ENCODE measurements at places on chromosomes 7 and 10.

- DNase-seq: no peak
Measured at GRCh38 chr7:138837627-138838026, 39.6 kb upstream of the ATP6V0A4 start.

DNA sequence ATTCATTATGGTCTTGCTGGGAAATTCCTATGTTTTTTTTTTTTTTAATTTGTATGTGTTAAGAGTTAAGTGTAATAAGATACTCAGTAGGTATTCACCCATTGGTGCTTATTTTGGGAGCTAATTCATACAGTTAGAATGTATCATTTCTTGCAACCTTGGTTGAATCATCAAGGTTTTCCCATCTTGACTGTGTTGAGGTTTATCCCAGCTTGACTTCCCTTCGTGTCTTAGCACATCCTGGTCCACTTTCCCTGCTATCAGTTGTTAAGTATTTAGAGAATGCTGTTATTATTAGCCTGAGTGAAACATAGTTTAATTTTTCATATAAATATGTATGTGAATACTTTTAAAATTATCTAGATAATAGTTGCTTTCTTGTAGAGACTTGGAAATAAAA lies 20.8 kb downstream of the RALA start:
- DNase-seq: no peak

DNA sequence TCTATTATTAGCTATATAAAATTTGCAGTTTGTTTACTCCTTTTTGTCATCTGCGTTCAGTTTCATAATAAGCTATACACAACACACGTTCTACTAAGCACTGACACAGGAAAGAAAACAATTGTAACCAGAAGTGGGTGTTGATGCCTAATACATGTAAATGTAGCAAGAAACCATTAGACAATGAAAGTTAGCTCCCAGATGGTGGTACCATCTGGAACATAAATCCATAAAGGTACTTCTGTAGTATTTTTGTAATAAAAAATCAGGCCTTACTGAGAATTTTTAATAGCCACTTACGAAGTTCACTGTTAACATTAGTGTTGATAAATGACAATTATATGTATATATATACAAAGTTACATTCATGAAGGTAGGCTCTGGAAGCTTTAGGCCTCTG lies 194.7 kb downstream of the KCND2 start:
- no peak for DNase-seq

GRCh38 chr7:24729365-24730017 lies 27.8 kb downstream of the GSDME start:
- no peak for DNase-seq

- DNase-seq: no peak
Measured at GRCh38 chr10:71432956-71433767, 36.4 kb downstream of the CDH23 start.

- no peak for DNase-seq
Measured at GRCh38 chr7:154862153-154862791, 140.7 kb downstream of the PAXIP1 start.

DNA sequence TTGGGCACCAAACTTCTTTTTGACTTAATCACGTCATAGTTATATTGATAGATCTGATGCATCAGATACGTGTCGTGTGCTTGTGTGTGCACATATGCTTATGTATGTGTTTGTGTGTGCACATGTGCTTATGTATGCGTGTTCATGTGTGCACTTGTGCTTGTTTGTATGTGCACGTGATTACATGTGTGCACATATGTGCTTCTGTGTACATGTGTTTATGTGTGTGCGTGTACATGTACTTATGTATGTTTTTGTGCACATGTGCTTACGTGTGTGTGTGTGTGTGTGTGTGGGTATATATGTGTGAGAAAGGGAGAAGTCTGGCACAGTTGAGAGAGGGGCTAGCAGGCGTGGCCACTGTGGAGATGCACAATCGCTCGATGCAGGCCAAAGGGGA lies 173.4 kb downstream of the WDR37 start:
- no peak for DNase-seq

DNA sequence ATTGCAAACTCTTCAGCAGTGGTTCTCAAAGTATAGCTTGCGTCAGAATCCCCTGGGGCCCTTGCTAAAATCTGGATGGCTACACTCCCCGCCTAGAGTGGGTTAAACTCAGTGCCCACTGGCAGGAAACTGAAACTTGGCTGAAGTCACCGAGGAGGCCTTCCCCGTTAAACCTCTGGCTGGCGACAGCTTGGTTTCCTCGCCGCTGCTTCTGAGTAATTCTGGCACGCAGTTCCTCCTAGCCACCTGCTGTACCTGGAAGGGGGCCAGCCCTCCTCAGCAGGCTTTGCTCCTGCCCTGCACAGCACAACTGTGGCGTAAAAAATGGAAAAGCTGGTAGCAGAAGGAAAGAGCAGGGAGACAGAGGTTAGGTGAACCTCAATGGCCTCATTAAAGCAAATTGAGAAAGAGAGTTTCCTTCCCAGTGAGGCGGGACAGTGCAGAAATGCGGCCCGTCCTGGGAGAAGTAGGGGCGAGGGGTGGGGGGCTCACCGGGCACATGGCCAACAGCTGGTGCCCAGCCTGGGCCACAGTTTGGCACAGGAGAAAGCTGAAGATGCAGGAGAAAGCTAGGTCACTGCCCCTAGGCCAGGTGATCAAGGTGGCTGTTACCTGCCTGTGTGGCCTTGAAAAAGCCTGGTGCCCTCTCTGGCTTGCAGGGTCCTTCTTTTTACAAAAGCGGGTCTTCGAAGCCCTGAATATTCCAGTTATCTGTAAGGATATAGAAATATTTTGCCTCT lies 46.6 kb downstream of the ALOX5 start:
- DNase-seq: peak; percentile 84

- no peak for DNase-seq
Measured at GRCh38 chr7:157397036-157397720, 60.4 kb downstream of the DNAJB6 start.

GRCh38 chr7:23462846-23463245 lies 7.4 kb downstream of the IGF2BP3 start:
- DNase-seq: no peak

- DNase-seq: no peak
Measured at GRCh38 chr10:87519582-87519981, 14.9 kb downstream of the MINPP1 start.

GRCh38 chr10:103736044-103736443 lies 119.3 kb downstream of the SH3PXD2A start:
- DNase-seq: no peak

DNA sequence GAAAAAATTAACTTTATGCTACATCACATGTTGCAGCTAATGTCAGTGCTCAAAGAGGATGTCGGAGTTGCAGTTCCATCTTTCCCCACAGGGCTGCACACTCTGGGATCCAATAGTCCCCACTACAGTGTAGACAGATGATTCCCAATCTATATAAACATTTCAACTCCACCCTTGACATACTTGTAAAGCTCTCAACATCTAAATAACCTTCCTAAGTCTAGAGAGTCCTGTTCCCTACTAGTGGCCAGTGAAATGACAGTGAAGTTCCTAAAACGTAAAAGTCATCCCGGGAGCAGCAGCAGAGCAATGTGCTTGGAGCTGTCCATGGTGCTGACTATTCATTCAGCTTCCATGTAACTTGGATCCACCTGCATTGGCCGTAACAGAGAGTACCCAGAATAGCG lies 145.1 kb downstream of the GRM8 start:
- DNase-seq: no peak

- no peak for DNase-seq
Measured at GRCh38 chr7:101516851-101517250, 112.2 kb downstream of the MYL10 start.

- no peak for DNase-seq
Measured at GRCh38 chr7:141593134-141593533, 41.9 kb downstream of the AGK start.

DNA sequence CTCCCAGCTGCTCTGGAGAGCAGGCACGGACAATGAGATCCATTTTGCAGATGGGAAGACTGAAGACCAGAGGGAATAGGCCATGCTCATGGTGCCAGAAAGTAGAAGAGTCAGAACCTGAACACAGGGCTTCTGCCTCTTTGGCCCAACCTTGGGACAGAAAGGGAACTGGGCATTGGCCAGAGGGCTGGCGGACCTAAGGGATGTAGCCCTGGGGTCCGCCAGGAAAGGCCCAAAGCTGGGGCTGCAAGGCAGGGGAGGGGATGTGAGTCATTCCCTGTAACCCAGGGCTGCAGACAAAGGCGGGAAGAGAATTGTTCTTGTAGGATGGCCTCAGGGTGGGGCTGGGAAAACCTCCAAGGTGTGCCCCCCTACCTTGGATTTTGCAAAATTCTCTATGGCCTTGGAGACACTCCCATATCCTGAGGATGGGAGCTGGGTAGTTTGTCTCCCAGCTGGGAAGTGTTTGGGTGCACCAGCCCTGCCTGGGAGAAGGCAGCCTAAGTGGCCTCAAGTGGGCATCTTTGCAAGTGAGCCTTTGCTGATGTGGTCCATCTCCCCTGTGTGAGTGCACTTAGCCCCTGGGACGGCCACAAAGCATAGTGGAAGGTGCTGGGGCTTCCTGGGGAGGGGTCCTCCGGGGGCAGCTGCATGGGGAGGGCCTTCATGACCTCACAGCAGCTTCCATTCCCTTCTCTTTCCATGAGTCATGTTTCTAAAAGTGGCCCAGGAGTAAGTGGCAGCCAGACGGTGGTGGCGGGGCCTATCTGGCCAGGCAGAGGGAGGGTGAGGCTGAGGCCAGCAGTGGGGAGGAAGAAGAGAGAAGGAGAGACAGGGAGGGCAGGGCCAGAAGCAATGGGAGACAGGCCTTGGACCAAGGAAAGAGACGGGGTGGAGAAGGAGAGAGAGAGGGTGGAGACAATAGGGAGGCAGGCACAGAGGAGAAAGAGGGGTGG lies 9.2 kb downstream of the AQP1 start:
- DNase-seq: no peak

DNA sequence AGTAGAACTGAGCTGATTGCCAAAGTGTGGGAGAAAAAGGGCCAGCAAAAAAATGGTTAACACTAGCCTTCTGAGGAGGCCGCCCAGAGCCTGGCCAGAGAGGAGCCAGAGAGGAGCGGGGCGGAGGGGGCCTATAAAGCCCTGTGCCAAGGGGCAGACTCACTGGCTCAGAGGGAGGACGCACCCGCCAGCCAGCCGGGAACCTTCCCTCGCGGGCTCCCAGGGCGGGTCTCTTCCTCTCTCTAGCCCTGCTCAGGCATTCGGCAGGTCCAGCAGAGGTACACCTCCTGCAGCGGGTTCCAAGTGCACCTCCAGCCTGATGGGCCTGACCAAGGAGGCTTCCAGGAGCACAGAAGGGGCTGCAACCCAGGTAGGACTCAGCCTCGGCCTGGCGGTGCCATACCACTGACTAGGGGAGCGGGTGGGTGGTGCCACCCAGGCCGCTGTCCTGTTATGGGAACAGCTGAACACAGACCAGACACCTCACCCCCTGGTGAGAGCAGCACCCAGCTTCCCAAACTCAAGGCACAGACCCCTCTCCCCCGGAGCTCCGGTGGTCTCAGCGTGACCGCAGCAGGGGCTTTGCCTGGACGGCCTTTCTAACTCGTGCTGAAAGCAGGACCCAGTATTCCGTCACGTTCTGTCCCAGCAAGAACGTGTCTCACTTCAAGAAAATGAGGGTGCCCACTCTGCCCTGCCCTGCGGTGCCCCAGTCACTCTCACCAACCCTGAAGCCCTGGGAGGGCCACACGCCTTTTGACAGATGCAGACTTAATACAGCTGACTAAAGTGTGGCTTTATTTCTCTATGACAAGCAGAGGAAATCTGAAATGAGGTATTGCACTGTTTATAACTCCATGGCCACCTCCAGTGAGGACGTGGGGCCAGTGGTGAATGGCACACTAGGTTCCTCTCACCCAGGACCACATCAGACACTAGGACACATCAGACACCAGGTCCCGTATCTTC lies at the start of gene GPER1:
TSS of gene GPER1 (plus strand) at position 162 of the 969 bp plus-strand sequence. CDS start 3,616 bp downstream, outside the sequence.
- no peak for DNase-seq

DNA sequence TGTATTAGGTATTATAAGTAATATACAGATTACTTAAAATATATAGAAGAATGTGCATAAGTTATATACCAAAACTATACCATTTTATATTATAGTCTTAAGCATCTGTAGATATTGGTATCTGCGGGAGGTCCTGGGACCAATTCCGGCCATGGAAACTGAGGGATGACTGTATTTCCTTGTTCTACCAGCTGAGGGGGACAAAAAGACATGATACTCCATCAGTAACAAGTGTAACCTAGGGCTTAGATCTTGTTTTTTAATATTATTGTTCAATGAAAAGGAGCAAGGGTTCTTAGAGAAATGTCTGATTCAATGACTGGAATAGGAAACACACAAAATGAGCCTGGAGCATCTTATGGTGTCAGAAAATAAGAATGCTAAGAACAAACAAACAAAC lies 752.5 kb downstream of the CCSER2 start:
- no peak for DNase-seq

All from bone marrow (tissue), 2 donors.